ENCODE measurements at places on chromosomes 6 and 20. TPM values are rescaled to one million over a fixed set of nuclear protein-coding genes. Genes with fewer than 3 reads are reported as not detected.

Gene OLIG3
- total RNA-seq: not detected

Gene SEL1L2
- total RNA-seq: not detected

Gene PAK5
- 0.03 TPM for total RNA-seq

Gene PTGIS
- 121 TPM for total RNA-seq

Gene OOEP
- 0.30 TPM for total RNA-seq

Gene ABT1
- total RNA-seq: 11.4 TPM
